ENCODE measurements at places on chromosomes 11 and 22.

- peak; percentile 71 for DNase-seq
These were observed 4.9 kb downstream of the ADORA2A start for GRCh38 chr22:24432059-24432853.

DNA sequence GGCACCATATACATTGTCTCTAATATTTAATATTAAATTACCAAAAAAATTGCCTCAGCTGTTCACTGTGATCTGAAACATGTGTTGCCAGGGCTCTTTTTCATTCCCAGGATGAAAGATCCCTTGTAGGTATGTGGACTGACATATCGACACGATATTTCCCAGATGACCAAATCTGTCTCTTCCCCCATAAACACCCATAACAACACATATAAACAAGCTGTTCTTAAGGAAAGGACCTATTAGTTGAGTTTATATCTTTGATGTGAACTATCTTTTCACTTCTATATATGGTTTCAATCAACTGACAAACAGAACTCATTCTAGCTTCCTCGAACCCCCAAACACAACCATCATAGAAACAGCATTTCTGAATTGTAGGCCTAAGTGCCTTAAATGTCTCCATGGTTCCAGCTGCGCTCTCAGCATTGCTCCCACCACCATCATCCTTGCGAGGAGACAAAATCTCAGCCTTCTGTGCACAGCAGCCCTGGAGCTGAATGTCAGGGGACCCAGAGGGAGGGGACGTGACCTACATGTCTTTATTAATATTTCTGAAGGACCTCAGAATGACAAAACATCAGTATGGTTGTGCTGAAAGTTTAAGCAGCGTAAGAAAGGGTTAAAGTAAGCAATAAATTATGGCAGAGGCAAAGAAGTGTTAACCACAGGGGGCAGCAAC lies 67.0 kb downstream of the ETS1 start:
- no peak for DNase-seq

DNA sequence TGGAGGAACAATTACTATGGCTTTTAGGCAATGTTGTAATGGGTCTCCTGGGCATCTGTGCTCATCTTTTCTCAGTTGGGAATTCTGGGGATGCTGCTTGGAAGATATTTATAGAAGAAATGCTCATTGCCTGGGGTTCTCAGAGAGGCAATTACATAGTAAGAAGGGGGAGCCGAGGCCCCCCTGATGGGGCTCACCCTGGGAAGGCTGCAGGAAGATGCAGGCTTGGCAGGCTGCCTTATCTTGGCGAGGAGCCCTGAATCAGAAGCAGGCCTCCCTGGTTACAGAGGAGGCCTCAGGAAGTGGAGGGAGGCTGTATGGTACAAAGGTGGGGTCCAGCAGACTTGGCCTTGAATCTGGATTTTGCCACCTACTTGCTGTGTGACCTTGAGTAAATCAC lies 60.6 kb upstream of the CRYBB3 start:
- DNase-seq: no peak

GRCh38 chr11:48105096-48105990 lies 111.3 kb upstream of the OR4B1 start:
- DNase-seq: no peak

DNA sequence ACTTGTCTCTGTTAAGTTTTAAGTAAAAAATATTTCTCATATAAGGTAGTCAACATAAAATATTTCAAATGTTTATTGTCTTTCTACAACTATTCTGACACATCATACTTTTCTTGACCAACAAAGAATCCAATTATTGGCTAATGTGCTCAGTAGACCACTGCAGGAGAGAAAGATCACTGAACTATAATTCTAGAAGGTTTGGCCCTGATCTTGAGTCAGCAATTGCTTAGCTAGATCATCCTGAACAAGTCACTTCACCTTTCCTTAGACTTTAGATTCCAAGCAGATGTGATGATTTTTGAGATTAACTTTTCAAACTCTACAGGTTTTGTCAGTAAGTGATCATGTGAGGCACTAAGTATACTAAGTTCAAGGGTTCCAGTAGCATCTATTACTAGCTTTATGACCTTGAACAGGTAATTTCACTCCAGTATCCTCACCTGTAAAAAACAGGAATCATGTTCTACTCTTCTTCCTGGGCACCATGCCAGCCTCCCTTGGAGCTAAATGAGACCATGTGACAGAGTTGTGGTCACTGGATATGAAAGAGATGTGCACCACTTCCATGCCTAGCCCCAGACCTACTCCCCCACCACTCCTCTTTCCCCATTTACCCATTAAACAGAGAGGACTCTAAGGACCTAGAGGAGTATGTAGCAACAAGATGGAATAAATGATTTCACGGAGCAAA lies 17.3 kb downstream of the PGM2L1 start:
- no peak for DNase-seq

GRCh38 chr22:23010430-23010829 lies 59.9 kb upstream of the GNAZ start:
- DNase-seq: no peak

- DNase-seq: no peak
These were observed 14.3 kb downstream of the OR52H1 start for GRCh38 chr11:5534046-5534445.

DNA sequence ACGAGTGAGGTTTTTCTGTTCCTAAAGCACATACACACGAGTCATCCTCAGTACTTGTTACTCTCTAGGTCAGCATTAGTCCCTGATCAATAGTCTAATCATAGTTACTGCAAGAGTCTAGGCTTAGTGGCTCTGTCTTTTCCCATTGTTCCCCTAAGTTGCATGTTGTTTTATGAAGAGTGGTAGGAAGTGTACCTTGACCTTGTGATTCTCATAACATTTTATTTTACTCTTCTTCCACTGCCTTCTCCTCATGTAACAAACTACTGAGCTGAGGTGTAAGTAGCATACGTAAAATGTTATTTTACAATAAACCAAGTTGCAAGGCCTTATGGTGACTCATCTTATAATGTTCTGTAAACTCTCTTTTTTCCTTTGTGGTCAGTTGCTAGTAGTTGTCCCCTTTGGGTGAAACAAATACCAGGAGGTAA lies 15.0 kb downstream of the METTL15 start:
- no peak for DNase-seq

- DNase-seq: no peak
These were observed 66.2 kb downstream of the IGLL5 start for GRCh38 chr22:22953791-22954190.

GRCh38 chr11:116412118-116412889 lies 360.5 kb downstream of the BUD13 start:
- DNase-seq: no peak

DNA sequence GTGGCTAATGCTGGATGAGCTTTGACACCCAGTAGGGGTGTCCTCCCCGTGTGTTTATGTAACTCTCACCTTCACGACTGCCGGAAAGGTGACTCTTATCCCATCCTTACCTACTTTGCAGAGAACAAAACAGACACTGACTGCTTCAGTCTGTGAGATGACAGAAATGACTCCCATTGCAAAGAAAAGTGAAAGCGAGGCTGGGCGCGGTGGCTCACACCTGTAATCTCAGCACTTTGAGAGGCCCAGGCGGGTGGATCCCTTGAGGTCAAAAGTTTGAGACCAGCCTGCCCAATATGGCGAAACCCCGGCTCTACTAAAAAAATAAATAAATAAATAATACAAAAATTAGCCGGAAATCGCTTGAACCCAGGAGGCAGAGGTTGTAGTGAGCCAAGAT lies 106.4 kb upstream of the ANO1 start:
- DNase-seq: no peak

GRCh38 chr11:3049430-3050243 lies 7.6 kb downstream of the CARS1 start:
- peak; percentile 61 for DNase-seq

- no peak for DNase-seq
These were observed 6.9 kb upstream of the GAL start for GRCh38 chr11:68677432-68677831.

Data from activated CD8-positive, alpha-beta memory T cell treated with anti-CD3 and anti-CD28 coated beads, Interleukin-2, amount 50 U/mL, for 4 hours (primary cell).